ENCODE measurements at places on chromosomes 7 and 10. TPM values are rescaled to one million over a fixed set of nuclear protein-coding genes. Genes with fewer than 3 reads are reported as not detected.
A peak's percentile ranks its signal among the peaks of the same experiment; 100 is the strongest.

Gene CCDC3
- 2.6 TPM for total RNA-seq

GRCh38 chr10:127122831-127123230 is 73.6 kb downstream of the INSYN2A start:
- H3K4me1 ChIP-seq = no peaks in the 10 kb centered on the region
- H3K27ac ChIP-seq = no peak overlapping the region
- no peak for DNase-seq
- H3K36me3 ChIP-seq = peaks cover 44% of the 10 kb centered on the region

Gene LRCH4
- 18.4 TPM for total RNA-seq

Gene TRPV5
- not detected for total RNA-seq

GRCh38 chr10:31353574-31353973 is 34.6 kb downstream of the ZEB1 start:
- no peaks in the 10 kb centered on the region for H3K36me3 ChIP-seq
- no peak overlapping the region for H3K4me3 ChIP-seq
- H3K27me3 ChIP-seq = no peaks in the 10 kb centered on the region
- H3K4me1 ChIP-seq = peaks cover 40% of the 10 kb centered on the region

Gene WAPL
- total RNA-seq = 27.8 TPM

DNA sequence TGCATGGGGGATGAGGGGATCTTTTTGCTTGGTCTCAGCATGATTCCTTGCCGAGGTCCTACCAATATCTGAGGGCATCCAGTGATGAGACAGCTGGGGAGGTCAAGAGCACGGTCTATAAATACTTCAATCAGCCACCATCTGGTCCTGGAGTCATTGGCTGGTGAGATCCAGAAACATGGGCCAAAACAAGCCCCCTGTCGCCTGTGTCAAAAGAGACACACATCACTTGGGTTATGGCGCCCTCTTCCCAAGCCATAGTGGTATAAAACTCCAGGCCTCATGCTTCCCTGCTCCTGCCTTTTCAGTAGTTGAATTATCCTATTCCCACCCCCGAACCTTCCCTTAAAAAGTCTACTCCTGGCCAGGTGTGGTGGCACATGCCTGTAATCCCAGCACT is 60.9 kb downstream of the SLC35B4 start:
- no peak overlapping the region for H3K27ac ChIP-seq
- no peak overlapping the region for H3K4me3 ChIP-seq
- no peaks in the 10 kb centered on the region for H3K36me3 ChIP-seq
- no peaks in the 10 kb centered on the region for H3K27me3 ChIP-seq
- H3K4me1 ChIP-seq = no peaks in the 10 kb centered on the region
- DNase-seq = no peak

DNA sequence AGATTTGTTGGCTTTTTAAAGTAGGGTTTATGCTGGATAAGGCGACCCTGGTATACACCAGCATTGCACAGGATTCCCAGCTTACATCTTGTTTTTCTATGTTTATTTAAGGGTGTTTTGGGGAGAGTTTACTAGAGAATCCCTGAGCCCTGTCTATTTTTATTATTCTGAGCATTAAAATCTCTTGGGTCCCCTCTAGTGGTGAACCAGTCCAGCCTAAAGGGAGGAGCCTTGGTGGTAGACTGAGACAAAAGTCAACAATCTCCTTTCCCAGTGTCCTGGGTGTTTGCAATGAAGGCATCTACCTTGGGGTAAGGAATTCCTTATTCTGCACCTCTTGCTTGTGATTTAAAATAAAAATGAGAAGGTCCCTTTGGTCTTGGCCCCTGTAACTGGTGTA is 38.2 kb downstream of the ANTXRL start:
- no peaks in the 10 kb centered on the region for H3K36me3 ChIP-seq
- DNase-seq = no peak
- no peaks in the 10 kb centered on the region for H3K4me1 ChIP-seq
- no peak overlapping the region for H3K27ac ChIP-seq
- H3K27me3 ChIP-seq = no peaks in the 10 kb centered on the region
- H3K4me3 ChIP-seq = no peak overlapping the region

DNA sequence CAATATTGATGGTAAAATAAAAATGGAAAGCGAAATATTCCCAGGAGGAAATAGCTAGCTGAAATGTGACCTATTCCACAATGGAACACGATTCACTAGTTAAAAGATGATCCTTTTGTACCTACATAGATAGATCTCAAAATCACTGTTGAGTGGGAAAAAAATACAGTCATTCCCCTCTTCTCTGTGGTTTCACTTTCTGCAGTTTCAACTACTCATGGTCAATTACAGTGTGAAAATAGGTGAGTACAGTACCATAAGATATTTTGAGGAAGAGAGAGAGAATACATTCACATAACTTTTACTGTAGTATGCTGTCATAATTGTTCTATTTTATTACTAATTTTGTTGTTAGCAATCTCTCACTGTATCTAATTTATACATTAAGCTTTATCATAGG is 56.0 kb upstream of the COL13A1 start:
- peaks cover 10% of the 10 kb centered on the region for H3K27me3 ChIP-seq
- no peak overlapping the region for H3K4me3 ChIP-seq
- H3K4me1 ChIP-seq = no peaks in the 10 kb centered on the region

DNA sequence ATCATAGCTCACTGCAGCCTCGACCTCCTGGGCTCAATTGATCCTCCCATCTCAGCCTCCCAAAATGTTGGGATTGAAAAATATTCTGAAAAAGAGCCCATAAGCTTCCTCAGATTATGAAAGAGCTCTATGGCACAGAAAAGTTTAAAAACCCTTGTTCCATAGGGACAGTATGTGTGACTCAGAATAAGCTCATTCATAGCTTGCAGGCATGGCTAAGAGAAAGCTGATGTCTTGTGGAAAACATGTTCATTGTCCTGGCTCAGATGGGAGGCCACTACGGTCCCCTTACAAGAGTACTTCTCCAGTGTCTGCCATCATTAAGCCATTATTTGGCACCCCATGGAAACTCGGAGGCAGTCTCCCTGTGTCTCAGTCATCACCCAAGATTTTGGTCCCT is 64.0 kb downstream of the CCDC3 start:
- H3K36me3 ChIP-seq = no peaks in the 10 kb centered on the region
- no peaks in the 10 kb centered on the region for H3K4me1 ChIP-seq
- no peak for DNase-seq

DNA sequence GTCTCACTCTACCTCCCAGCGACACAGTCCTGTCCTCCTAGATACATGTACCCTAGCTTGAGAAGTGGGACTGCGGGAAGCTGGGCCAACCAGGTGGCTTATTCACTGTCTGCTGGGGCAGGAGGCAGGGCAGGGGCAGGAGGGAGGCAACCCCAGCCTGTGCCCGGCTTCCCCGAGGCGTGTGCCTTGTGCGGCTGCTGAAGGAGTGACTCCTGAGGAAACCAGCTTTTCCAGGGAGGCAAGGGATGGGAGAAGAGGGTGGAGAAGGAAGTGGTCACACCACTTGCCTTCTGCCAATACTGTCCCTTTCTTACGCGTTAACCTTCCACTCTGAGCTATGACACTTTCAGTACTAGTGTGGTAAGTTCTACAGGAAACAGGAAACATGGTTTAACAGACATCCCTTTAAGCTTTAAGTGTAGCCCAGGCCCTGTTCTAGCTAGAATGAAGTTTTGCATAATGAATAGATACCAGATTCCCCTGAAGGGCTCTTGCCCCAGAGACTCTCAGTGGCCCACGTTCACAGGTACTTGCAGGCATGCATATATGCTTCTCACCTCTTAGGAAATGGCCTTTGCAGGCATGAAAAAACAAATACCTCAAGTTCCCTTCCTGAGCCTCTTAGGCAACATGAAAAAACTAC is 40.6 kb downstream of the SYPL1 start:
- H3K4me1 ChIP-seq = peaks cover 65% of the 10 kb centered on the region
- peak overlapping the region; percentile 59 for H3K27ac ChIP-seq
- H3K36me3 ChIP-seq = no peaks in the 10 kb centered on the region
- no peak overlapping the region for H3K4me3 ChIP-seq
- DNase-seq = no peak
- H3K27me3 ChIP-seq = no peaks in the 10 kb centered on the region

Gene PLEKHS1
- not detected for total RNA-seq

Gene FAM25C
- not detected for total RNA-seq

DNA sequence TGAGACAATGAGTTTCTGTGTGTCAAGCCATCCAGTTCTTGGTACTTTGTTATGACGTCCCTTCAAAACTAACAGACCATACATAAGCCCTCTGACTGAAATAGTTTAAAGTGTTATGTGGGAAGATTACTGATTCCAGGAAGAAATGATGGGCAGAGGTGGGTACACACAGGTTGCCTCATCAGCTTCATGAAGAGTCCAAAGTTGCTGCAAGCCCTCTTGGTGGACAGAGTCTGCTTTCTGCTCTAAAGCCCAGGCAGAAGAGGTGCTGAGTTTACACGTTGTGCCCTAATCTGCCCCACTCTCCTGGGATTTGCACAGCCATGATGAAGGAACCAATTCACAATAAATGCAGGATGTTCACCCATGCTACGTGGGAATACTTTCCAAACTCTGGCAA is 187.4 kb downstream of the PARD3 start:
- H3K27me3 ChIP-seq = no peaks in the 10 kb centered on the region
- no peak overlapping the region for H3K27ac ChIP-seq
- no peaks in the 10 kb centered on the region for H3K36me3 ChIP-seq
- no peak for DNase-seq
- peaks cover 21% of the 10 kb centered on the region for H3K4me1 ChIP-seq

Gene POLR2J2
- total RNA-seq = 3.1 TPM

Gene STARD3NL
- 27.9 TPM for total RNA-seq

DNA sequence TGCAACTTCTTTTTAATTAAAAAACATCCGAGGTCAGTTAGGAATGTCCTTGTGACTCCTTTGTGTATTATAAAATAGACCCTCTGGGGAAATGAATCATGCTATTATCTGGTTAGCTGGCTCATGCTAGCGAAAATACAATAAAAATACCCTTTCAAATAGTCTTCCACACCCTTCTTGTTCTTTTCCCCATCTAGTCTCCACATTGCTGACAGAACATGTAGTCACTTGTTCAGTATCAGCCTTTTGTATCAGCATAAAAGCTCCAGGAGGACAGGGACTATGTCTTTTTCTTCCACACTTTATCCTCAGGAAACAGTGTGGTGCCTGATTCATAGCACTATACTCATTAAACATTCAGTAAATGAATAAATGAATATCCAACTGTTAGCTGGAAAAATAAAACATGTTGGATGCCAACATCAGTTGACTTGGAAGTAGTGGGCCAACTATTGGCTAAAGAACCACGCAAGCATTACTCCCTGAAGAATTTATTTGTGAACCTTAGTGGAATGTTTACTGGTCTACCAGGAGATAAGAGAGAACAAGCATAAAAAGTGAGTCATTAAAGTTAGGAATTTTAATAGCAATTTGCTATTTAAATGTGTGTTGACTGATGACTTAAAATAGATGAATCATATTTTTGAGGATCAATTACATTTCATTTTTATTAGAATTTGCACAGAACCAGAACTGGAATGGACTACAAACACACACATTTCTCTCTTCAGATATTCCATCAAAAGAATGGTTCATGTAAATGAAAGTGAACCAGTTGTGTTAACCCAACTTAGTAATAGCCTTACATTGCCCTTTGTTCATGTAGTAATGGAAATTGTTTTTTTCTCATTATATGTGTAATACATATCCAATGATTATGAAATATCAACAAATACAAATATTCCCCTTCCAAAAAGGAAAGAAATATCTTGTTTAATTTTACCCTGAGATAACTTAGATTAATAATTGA is 129.6 kb downstream of the DKK1 start:
- H3K4me1 ChIP-seq = no peaks in the 10 kb centered on the region
- no peak for DNase-seq
- H3K27me3 ChIP-seq = no peaks in the 10 kb centered on the region
- no peak overlapping the region for H3K4me3 ChIP-seq
- H3K27ac ChIP-seq = no peak overlapping the region

DNA sequence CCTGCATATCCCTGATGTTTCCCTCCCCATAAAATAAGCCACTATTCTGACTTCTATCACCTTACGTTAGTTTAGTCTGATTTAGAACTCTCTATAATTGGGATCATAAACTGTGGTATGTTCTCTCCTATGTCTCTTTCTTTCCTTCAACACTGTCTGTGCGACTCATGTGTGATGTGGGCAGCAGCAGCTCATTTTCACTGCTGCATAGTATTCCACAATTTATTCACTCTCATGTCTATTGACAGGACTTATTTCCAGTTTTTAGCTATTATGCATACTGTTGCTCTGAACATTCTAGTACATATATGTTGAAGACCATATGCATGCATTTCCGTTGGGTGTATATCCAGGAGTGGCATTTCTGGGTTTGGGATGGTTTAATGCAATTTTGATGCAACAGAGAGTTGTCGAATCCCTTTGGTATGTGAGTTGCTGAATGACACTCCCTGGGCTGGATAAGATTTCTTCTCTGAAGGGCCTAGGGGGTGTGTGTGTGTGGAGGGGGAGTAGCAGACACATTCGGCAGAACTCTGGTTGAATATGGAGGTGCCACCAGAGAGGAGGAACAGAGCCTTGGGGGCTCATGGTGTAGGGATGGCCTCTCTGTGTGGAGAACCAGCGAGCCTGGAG is 87.8 kb upstream of the PCBD1 start:
- peaks cover 7% of the 10 kb centered on the region for H3K27me3 ChIP-seq
- no peaks in the 10 kb centered on the region for H3K4me1 ChIP-seq
- H3K4me3 ChIP-seq = no peak overlapping the region
- H3K36me3 ChIP-seq = no peaks in the 10 kb centered on the region

- no peaks in the 10 kb centered on the region for H3K36me3 ChIP-seq
- H3K4me1 ChIP-seq = no peaks in the 10 kb centered on the region
- DNase-seq = no peak
- H3K4me3 ChIP-seq = no peak overlapping the region
- H3K27ac ChIP-seq = no peak overlapping the region
Observed at GRCh38 chr7:144941127-144941526, 105.3 kb upstream of the TPK1 start.

Gene BLNK
- total RNA-seq = 1.4 TPM

GRCh38 chr7:38880454-38880853 is 28.5 kb downstream of the VPS41 start:
- no peaks in the 10 kb centered on the region for H3K4me1 ChIP-seq
- H3K27ac ChIP-seq = no peak overlapping the region
- H3K36me3 ChIP-seq = no peaks in the 10 kb centered on the region

Gene FAM237B
- not detected for total RNA-seq

Gene SFRP4
- total RNA-seq = 9.6 TPM

- H3K4me3 ChIP-seq = no peak overlapping the region
- no peaks in the 10 kb centered on the region for H3K36me3 ChIP-seq
- no peaks in the 10 kb centered on the region for H3K27me3 ChIP-seq
Observed at GRCh38 chr10:98399784-98400183, 15.2 kb downstream of the PYROXD2 start.

Gene SKIDA1
- 2.0 TPM for total RNA-seq

DNA sequence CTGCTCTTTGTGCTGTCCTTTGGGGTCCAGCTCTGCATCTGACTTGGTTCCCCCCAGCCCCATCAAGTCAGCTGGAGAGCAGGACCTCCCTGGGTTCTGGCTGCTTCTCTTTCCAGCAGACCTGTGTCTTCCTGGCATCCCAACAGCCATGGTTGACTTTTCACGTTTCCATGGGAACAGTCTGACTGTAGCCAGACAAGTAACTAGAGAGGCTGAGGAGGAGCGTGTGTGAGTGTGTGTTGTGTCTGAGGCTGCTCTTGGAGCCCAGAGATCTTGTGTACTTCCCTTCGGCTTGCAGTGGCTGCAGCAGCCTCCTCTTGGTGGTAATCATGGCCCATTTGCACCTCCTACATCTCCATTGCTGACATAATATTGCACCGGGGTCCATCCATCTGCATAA is 332.0 kb downstream of the RPS24 start:
- no peak overlapping the region for H3K4me3 ChIP-seq
- no peaks in the 10 kb centered on the region for H3K36me3 ChIP-seq
- no peak for DNase-seq
- H3K4me1 ChIP-seq = no peaks in the 10 kb centered on the region
- H3K27ac ChIP-seq = no peak overlapping the region

Gene ZNF365
- total RNA-seq = 0.45 TPM

Gene AGAP6
- 2.2 TPM for total RNA-seq

GRCh38 chr10:86250399-86250798 is 116.2 kb downstream of the GRID1 start:
- H3K36me3 ChIP-seq = no peaks in the 10 kb centered on the region
- no peak overlapping the region for H3K27ac ChIP-seq
- DNase-seq = no peak
- H3K4me1 ChIP-seq = peaks cover 3% of the 10 kb centered on the region
